ENCODE measurements at places on chromosomes 5 and 9.
A peak's percentile ranks its signal among the peaks of the same experiment; 100 is the strongest.

- peak; percentile 41 for DNase-seq
These were observed 31.7 kb upstream of the PRXL2C start for GRCh38 chr9:96686638-96687335.

DNA sequence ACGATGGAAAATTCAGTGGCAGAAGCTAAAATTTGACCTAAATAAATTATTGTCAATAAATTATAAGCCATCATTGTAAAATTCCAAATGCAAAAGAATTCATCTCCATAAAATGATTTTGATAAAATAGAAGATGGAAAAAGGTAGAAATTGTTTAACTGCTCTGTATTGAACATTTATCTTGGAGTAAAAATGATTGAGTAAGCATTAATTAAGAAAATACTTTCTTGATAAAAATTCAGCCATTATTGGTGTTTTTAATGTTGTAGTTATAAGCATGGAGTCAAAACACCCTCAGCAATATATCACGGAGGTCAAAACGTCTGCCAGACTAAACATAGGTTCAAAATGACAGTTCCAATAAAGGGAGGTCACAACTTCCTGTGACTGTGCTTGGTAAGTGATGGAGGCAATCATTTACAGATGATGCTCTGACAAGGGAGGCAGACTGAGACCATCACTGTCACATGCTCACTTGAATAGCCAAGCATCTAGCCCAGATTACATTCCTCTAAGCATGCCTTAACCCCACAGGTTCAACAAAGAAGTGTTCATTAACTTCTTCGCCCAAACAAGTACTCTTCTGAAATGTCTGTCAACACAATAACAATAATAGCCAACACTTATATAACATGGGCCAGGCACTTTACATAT, 69.5 kb downstream of the SH3TC2 start:
- no peak for DNase-seq

- DNase-seq, result peak; percentile 41
These were observed 190.6 kb downstream of the MAT2B start for GRCh38 chr5:163695830-163696578.

DNA sequence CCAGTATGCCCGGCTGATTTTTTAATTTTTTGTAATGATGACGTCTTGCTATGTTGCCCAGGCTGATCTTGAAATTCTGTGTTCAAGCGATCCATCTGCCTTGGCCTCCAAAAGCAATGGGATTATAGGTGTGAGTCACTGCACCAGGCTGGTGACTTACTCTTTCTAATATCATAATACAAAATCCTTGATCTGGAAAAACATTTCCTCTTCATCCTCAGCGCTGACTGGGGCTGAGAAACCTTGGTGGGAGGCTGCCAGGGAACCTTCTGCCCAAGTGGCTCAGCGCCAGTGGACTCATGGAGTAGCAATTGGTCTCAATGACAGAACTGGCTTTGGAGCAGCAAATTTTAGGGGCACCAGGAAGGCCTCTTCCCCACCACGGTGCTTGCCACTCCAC, 17.5 kb upstream of the SEMA4D start:
- no peak for DNase-seq

GRCh38 chr5:99191206-99191745, 262.5 kb upstream of the CHD1 start:
- no peak for DNase-seq

- no peak for DNase-seq
These were observed 60.1 kb downstream of the LHFPL2 start for GRCh38 chr5:78588507-78588906.

- no peak for DNase-seq
These were observed 116.2 kb downstream of the PRELID2 start for GRCh38 chr5:145718956-145719355.

DNA sequence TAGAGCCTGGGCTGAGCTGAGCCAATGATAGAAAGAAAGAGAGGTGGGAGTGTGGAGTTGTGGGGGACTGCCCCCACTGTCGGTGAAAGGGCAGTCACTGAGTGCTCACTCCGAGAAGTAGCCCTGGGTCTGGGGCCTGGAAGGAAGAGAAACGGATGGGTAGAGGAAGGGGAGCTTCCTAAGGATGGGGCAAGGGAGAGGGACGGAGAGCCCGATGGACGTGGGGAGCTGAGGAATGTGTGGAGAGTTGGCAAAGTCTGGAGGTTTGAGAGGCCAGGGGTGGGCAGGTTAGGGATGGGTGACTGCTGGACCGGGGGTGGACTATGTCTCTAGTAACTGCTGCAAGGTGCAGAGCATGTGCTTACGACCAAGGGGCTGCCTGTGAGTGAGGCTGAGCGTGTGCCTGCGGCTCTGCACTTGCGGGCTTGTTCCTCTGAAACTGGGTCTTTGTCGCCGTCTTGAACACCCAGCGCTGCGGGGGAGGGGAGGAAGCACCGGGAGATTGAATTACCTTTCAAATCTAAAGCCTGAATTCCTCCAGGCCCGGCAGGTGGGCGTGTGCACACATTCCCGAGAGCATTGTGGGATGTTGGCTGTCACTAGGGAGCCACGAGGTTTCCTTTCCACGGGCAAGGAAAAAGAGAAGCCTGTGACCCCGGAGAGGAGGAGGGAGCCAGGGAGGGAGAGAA, 76.4 kb upstream of the ARAP3 start:
- DNase-seq, result no peak

- DNase-seq, result no peak
These were observed 466.8 kb downstream of the ARHGEF28 start for GRCh38 chr5:74092766-74093165.

Measured in mesothelial cell of epicardium (in vitro differentiated cells).